Muscle of leg (tissue), 16 donors: ENCODE measurements at places on chromosomes 11 and 22.

DNA sequence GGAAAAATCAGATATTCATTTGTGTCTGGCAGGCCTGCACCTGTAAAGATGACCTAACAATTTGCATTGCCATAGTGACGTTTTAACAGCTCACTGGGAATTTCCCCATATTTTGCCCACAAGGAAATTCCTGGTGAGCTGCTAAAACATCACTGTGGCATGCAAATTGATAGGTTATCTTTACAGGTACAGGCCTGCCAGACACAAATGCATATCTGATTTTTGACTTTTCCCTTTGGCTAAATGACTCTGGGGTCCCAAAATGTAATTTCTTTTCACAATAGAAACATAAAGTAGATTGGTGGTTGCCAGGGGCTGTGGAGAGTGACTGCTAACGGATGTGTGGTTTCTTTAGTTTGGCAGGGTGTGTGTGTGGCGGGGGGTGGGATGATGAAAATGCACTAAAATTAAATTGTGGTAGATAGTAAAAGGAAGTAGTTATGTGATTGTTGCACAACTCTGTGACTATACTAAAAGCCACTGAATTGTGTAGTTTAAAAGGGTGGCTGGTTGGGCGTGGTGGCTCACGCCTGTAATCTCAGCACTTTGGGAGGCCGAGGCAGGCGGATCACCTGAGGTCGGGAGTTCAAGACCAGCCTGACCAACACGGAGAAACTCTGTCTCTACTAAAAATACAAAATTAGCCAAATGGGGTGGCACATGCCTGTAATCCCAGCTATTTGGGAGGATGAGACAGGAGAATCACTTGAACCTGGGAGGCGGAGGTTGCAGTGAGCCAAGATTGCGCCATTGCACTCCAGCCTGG is 18.5 kb upstream of the FEZ1 start:
- DNase-seq: no peak

DNA sequence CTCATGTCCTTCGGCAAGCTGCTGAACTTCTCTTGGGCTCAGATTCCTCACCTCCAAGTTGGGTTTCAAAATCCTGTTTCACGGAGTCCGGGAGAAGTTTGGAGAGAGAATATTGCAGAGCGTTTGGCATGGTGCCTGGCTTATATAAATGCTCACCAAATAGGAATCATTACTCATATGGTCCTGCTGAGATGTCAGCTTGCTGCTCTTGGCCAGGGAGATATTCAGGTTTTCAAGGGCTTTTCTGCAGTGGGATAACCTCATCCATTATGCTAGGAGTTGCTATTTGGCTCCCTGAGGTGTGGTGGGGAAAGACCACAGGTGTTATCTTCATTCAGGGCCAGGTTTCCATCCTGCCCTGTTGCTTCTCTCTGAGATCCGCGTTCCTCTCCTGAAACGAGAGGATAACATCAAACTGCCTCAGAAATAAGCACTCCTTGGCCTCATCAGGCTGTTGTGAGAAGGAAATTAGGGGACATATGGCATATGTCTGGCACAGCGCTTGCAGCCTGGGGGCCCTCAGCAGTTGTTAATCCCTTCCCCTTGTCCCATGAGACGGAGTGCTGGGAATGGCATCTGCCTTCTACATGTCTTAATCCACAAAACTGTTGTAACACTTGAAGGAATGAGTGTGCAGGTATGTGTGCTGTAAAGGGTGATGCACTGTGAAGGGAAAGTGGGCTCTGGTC is 29.9 kb upstream of the ACER3 start:
- DNase-seq: peak; percentile 58

GRCh38 chr11:128207861-128208321 is 379.5 kb downstream of the ETS1 start:
- DNase-seq: no peak

- peak; percentile 89 for DNase-seq
Observed at GRCh38 chr11:101860696-101861427, 53.9 kb upstream of the CEP126 start.

DNA sequence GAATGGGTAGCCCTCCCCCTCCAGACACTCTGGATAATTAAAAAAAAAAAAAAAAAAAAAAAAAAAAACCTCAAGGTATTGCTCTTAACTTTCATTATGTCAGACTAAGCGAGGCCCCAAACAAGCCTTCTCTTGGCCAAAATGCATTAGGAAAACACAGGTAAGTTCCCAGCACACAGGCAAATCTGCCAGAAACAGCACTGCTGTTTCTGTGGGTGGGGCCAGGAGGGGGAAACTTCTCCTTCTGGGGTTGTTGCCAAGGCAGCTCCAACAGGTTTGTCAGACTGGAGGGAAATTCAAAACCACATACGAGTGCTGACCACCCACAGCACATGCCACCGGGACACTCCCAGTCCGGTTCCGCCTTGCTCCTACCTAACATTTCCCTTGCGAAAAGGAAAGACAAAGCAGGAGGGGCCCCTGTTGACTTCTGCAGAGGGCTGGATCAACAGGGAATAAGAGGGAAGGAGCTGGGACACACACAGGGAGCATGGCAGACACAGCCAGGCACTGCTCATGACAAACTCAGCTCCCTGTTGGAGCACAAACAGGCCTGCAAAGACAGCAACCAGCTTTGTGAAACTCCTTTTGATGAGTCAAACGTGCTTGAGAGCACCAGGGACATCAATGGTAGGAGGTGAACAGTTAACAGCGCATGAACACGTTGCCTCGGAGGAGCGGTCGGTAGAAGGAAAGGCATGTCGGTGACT is 55.0 kb downstream of the MYH9 start:
- peak; percentile 58 for DNase-seq

DNA sequence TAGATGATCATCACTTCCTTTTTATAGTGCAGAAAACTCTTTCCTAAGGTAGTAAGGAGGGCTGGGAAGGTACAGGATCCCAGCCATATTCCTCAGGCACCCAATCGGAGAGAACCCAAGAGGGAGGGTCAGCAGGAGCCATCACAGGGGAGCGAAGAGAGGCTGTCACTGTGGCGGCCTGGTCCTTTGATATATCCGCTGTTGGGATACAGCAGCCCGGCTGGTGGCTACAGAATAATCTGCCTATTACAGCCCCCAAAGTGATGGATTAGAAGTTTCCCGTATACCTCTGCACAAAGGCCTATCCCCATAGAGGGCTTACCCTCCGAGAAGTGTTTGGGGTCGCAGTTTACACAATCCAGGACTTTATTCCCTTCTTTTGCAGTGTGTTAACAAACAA is 48.5 kb downstream of the OR4D9 start:
- DNase-seq: peak; percentile 30

GRCh38 chr11:134752964-134753770 is 341.1 kb upstream of the B3GAT1 start:
- DNase-seq: no peak
